ENCODE measurements at places on chromosomes 12 and 14. TPM values are rescaled to one million over a fixed set of nuclear protein-coding genes. Genes with fewer than 3 reads are reported as not detected.

DNA sequence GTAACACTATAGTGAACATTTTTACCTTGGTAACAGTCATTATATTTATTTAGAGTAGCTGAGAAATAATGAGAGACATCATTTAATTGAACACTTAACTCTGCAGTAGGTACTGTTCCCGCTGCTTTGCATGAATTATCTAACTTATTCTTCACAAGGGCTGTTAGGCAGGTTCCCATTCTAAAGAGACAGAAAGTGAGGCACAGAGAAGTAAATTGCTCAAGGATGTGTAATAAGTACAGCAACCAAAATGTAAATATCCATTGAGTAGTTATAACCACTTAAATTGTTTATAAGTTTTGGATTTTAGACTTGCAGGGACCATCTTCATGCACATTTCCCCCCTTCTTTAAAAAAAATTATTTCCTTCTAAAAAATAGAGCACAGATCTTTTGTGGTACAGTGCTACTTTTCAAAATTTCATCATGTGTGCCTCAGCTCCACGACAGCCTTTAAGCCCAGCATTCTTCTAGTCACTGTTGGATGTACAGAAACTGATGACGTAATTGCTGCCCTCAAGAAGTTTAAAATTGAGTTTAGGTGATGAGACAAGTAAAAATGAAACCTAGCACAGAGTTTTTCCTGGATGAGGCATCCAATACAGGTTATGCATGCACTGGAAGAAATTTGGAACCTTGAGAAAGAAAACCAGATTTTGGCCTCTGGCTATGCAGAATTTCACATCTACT is 6.0 kb upstream of the MANSC4 start:
- no peak overlapping the region for H3K4me3 ChIP-seq
- no peaks in the 10 kb centered on the region for H3K27me3 ChIP-seq
- no peak for DNase-seq
- H3K36me3 ChIP-seq = peaks cover 28% of the 10 kb centered on the region

- H3K36me3 ChIP-seq = peaks cover 2% of the 10 kb centered on the region
- no peaks in the 10 kb centered on the region for H3K27me3 ChIP-seq
- H3K4me1 ChIP-seq = peaks cover 19% of the 10 kb centered on the region
- H3K27ac ChIP-seq = no peak overlapping the region
- DNase-seq = no peak
- no peak overlapping the region for H3K4me3 ChIP-seq
Measured at GRCh38 chr14:71563492-71564153, 368.6 kb upstream of the RGS6 start.

- H3K4me3 ChIP-seq = no peak overlapping the region
- H3K36me3 ChIP-seq = no peaks in the 10 kb centered on the region
- DNase-seq = no peak
- H3K4me1 ChIP-seq = peaks cover 5% of the 10 kb centered on the region
- peak overlapping the region; percentile 27 for H3K27ac ChIP-seq
Measured at GRCh38 chr12:96526110-96526509, 36.7 kb downstream of the CFAP54 start.

GRCh38 chr12:131239384-131240094 is 285.8 kb downstream of the ADGRD1 start:
- H3K36me3 ChIP-seq = no peaks in the 10 kb centered on the region
- peaks cover 9% of the 10 kb centered on the region for H3K4me1 ChIP-seq

DNA sequence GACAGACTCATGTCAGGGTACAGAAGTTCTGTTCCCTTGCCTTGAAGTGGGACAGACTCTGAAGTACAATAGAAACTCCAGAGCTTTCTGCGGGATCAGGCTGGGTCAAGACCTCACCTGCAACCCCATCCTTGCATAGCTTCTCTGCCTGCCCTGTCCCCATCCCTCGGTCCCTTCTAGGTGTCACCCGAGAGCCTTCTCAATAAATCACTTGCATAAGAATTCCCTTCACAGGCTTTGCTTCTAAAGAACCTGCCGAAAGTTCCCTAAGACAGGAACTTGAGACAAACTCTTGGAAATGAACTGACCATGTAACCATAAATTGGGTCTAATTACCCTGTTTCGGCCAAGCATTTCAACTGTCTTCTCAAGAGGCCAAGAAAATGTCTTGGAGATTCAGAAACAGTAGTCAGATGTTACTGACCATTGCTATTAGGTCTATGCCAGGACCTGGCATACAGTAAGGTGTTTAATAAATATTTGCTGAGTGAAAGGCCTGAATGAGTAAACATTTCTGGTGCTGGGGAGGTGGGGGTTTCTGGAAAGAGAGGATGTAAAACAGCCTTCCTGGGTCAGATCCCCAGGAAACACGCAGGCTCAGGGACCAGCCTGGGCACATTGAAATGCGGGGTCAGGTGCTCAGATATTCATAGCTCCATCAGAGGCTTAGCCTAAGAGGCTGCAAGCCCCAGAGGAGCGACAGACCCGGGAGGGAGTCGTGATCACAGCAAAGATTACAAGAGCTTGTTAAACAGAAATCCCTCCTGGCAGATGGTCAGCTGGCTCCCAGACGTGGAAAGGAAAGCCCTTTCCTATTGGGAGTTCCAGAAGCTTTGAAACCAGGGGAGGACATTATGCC is 226.2 kb upstream of the LHX5 start:
- no peak for DNase-seq
- H3K27ac ChIP-seq = no peak overlapping the region
- H3K27me3 ChIP-seq = peaks cover 8% of the 10 kb centered on the region
- no peak overlapping the region for H3K4me3 ChIP-seq

DNA sequence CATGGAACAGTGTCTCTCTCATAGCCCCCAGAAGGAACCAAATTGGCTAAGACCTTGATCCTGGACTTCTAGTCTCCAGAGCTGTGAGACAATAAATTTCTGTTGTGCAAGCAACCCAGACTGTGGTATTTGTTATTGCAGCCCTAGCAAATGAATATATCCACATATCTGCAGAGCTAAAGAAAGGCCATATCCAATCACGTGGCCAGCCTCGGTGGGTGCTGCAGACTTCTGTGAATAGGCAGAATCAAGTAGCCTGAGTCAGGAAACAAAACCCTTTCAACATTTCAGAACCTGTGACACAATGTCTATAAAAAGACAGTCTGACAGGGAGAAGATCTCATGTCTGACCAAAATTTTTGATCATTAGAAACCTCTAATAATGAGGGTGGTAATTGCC is 71.0 kb upstream of the CPM start:
- peaks cover 18% of the 10 kb centered on the region for H3K27me3 ChIP-seq
- no peak overlapping the region for H3K4me3 ChIP-seq
- DNase-seq = no peak
- H3K27ac ChIP-seq = no peak overlapping the region

- H3K4me1 ChIP-seq = peaks cover 15% of the 10 kb centered on the region
- H3K36me3 ChIP-seq = no peaks in the 10 kb centered on the region
- no peak for DNase-seq
- H3K27ac ChIP-seq = no peak overlapping the region
- no peak overlapping the region for H3K4me3 ChIP-seq
- no peaks in the 10 kb centered on the region for H3K27me3 ChIP-seq
Measured at GRCh38 chr14:22667881-22668280, 23.7 kb upstream of the OR6J1 start.

- no peaks in the 10 kb centered on the region for H3K27me3 ChIP-seq
- no peak overlapping the region for H3K27ac ChIP-seq
- no peaks in the 10 kb centered on the region for H3K36me3 ChIP-seq
Measured at GRCh38 chr12:93944201-93944600, 204.2 kb upstream of the PLXNC1 start.

DNA sequence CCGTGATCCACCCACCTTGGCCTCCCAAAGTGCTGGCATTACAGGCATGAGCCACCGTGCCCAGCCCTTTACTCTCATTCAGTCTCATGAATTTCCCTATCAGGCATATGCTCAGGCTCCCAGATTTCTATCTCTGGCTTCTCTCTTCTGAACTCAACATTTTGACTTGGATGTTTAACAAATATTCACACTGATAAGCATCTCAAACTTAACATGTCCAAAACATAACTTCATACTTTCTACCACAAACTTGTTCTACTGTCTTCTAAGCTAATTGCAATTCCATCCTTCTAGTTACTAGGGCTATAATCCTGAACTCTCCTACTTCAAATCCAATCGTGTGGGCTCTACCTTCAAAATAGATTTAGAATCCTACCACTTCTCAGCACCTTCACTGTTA is 73.9 kb upstream of the PAWR start:
- DNase-seq = no peak
- H3K4me3 ChIP-seq = no peak overlapping the region
- H3K27ac ChIP-seq = no peak overlapping the region
- H3K36me3 ChIP-seq = no peaks in the 10 kb centered on the region
- no peaks in the 10 kb centered on the region for H3K4me1 ChIP-seq
- peaks cover 3% of the 10 kb centered on the region for H3K27me3 ChIP-seq

HOXC9 gene
- total RNA-seq = not detected

STAC3 gene
- total RNA-seq = 2.8 TPM

KCNK13 gene
- not detected for total RNA-seq

Data from activated CD4-positive, alpha-beta T cell treated with anti-CD3 and anti-CD28 coated beads for 36 hours (primary cell).